ENCODE measurements at places on chromosomes 3 and 15.

DNA sequence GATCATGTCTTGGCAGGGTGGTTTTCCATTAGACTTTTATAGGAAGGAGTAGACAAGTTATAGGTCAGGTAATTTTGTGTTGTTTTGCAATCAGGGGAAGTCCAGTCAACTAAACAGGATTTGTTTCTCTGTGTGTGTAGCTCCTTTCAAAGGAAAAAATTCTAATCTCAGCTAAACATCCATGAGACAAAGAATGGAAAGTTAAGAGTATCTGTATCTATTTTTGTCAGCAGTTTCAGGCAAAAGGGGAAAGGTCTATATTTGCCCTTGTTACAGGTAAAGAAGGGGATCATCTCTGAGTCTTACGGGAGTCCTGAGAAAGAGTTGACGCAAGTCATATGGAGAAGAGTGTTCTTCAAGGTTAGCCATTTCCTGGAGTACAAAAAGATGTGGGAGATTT is 79.3 kb downstream of the GAP43 start:
- DNase-seq, result no peak

DNA sequence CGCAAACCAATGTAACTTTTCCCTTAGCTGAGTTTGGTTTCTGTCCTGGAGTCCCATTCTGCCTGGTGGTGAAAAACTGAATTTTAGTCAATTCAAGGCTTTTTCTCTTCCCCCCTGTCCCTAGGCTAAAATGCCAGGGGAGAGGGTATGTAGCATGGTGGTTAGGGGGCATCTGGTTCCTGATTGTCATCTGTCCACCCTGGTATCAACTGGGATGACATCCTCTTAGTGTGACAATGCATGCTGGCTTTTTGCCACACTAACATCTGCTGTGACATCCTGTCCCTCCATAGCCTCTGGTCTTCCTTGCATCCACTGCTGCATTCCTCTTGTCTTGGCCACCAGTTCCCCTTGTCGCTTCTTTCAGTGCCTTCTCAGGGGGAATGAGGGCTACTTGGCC is 73.7 kb downstream of the ABHD5 start:
- DNase-seq, result no peak

- no peak for DNase-seq
Observed at GRCh38 chr15:91652610-91653207, 200.8 kb upstream of the SLCO3A1 start.

DNA sequence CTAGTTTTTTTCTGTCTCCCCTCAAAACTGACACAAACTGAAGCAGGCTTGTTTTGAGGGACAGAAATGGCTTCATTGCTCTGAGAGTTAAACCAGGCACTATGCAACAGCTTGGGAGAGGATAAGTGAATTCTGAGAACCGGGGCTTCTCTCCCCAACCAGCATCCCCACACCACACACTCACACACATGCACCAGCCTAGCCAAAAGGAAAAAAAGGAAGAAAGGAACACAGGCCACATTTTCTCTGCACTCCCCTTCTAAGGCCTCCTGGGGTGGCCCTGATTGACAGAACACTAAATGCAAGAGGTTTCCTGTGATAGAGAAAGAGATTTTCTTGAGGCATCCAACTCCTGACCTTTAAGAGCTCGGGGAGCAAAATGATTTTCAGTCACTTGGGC is 177.5 kb downstream of the TLE3 start:
- DNase-seq, result no peak

GRCh38 chr15:29682361-29682760 is 139.9 kb downstream of the TJP1 start:
- no peak for DNase-seq

- no peak for DNase-seq
Observed at GRCh38 chr3:139198929-139199328, 144.9 kb upstream of the MRPS22 start.

DNA sequence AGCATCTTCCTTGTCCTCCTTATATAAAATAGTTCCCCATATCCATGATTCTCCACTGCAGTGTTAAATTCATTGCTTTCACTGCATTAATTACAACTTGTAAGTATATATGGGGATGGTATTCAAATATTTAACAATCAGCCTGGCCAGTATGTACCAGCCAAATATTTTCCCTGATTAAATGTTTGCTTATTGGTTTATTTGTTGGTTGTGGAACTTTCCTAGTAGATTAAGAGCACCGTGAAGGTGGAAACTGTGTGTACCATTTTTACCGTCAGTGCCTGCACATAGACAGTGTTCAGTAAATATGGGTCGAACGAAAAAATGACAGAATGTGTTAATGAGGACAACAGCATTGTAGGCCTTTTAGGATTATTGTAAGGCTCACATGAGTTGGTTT is 7.0 kb downstream of the LAMP3 start:
- no peak for DNase-seq

DNA sequence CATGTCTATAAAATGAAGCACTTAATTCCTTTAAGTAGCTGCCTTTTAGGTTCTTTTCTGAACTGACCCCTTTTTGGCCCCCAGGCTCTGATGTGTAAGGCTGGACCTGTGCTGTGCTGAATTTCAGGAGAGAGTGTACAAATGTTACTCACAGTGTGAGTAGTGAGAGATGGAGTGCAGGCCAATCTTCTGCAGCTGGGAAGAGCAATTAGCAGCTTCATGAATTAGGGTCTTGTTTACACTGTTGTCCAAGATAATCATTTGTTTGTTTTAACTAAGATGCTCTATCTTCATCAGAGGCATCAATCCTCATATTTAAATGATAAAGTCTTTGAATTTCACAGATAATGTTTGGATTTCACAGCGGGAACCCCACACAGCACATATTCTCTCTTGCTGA is 19.4 kb downstream of the ARPP21 start:
- DNase-seq, result no peak
